ENCODE measurements at places on chromosomes 16 and 17.

DNA sequence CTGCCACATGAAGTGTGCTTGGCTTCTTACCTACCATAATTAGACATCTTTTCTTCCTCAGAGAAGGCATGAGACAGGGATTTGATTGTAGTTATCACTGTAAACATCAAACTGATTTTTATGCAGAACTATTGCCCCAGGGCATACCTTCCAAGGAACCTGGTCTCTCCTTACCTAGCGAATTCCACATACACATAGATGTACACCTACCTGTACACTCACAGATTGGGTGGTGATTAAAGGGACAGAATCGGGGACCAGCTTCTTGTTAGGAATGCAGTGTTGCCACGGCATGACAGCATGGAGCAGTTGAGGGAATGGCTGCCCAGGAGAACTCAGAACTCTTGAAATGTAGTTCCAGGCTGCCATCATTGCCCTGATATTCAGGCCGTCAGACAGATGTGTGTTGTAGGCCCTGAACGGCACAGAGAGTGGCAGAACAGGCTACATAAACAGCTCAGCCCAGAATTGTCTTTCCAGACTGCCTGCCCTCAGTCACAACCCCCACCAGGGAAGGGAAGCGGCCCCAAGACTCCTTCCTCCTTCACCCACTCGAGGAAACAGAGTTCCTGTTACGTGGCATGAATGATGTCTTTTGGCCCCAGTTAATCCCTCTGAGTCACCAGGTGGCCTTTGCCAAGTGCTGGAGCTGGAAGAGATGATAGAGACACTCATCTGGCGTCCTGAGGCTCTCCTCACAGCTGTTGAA is 17.8 kb upstream of the NAGLU start:
- no peak for DNase-seq

DNA sequence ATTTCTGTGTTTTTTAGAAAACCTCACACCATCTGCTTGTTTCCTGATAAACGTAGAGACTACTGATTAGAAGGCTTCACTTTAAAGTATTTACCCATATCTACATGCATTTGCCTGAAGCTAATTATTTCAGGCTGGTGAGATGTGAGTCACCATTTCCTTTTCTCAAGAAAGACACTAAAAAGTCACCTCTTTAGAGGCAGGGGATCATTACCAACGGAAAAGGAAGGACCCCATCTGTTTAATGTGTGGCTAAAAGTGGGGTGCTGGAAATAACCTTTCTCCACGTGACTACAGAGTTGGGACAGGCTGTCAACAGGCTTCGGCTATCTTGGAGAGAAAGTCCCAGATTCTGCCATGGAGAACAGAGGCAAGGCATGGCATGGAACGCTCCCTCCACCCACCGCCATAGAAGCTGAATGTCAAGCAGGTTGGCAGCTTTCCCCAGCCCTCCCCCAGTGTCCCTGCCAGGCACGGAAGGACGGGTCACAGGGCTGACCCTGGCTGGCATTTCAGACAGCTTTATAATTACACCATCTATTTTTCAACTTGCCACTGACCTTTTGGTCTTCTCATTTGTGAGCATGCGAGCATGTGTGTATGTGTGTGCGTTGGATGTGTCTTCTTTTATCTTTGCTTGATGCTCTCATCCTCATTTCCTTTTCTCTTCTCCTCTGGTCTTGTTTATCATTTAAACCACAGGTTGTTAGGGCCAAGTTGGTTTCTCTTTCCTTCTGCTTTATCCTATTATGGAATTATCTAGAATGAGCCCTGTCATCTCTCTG is 157.0 kb downstream of the CPPED1 start:
- DNase-seq: no peak

DNA sequence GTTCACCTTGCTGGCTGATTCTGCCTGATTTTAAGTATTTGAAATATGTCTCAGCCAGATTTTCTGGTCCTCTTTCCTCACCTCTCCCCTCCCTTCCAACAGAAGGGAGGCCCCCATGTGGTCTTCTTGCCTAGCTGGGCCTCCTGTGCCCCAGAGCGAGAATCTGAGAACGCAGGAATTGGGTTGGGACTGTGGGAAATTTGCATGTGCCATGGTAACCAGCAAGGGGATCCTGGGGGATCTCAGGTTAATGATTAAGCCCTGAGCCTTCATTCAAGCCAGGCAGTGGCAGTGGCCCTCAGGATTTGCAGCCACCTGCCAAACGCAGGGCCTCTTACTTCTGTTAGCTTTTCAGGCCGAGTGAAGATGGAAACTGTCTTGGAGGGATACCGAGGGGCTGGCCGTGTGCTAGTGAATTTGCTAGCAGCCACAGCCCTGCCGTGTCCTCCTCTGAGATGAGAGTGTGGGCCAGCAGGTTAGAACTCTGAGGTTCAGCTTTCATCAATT is 40.2 kb downstream of the KSR1 start:
- no peak for DNase-seq

DNA sequence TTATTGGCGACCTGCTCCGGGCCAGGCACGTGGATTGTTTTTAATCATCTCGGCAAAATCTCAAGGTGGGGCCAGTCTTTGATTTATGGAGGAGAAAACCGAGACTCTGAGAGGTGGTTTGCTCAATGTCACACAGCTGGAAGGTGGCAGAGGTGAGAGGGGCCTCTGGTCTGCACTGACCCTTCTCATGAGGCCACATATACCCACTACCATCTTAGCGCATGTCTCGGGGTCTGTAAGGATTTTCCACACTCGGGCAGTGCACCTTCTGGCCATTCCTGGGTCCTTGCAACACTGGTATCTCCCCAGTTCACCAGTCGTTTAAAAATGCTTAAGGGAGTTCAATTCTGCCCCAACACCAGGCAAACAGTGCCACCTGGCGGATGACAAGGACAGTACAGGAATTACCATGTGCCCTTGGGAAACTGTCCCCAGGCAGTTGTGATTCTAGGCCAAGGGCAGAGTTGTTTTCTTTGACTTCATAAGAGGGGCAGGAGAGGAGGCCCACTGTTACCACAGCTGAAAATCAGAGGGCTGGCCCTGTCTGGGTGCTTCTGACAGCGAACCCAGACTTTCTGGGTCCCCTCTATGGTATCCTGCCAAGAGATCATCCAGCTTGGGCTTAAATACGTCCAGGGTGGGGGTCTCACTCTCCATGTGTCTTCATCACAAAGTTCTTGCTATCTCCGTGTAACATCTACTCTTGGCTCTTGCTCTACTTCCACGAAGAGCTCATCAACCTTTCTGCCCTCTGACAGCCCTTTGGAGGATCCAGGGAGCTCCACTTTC is 39.4 kb upstream of the RAI1 start:
- peak; percentile 75 for DNase-seq

DNA sequence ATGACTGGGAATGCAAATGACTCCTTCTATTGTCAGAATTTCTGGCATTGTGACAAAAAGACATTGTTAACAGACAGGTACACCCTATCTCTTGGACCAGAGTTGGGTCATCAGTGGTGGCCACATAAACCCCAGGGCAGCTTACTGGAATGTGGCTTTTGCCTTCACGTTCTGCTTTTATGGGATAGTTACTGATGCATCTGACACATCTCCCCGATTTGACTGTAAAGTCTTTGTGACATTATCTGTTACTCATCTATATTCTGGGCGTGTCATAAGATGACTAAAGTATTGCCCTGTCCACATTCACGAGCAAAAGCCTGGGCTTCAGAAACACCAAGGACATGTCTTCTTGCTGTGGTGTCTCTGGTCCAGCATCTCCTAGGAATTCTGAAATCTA is 18.7 kb upstream of the AQP8 start:
- no peak for DNase-seq

- DNase-seq: no peak
These were observed 132.6 kb downstream of the PITPNC1 start for GRCh38 chr17:67509390-67510287.

DNA sequence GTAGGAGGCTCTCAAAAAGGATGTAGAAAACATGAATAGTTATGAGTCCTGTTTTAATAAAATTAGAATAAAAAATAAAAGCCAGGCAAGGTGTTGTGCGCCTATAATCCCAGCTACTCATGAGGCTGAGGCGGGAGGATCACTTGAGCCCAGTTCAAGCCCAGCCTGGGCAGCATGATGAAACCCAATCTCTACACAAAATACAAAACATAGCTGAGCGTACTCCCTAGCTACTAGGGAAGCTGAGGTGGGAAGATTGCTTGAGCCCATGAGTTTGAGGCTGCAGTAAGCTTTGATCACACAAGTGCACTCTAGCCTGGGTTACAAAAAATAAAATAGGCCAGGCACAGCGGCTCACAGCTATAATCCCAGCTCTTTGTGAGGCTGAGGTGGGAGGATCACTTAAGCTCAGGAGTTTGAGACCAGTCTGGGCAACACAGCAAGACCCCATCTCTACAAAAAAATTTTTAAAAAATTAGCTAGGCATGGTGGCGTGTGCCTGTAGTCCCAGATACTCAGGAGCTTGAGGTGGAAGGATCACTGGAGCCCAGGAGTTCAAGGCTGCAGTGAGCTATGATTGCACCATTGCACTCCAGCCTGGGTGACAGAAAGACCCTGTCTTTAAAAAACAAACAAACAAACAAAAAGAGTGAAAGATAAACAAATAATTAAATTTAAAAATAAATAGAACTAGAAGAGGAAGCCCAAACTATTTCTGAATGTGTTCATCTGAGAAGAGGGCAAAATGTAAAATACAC is 17.2 kb upstream of the PRM1 start:
- no peak for DNase-seq

DNA sequence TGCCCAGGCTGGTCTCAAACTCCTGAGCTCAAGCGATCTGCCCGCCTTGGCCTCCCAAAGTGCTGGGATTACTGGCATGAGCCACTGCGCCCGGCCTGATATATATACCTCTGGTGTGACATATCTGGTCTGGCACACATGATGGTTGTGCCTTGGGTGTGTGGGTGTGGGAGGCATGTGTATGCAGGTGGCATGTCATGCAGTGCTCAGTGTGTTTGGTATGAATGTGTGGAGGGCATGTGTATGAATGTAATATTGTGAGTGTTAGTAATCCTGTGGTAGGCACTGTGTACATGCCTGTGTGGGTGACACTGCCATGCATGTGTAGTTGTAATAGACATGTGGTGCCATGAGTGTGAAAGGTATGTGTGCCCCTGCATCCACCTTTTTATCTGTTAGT is 179.3 kb upstream of the GOT2 start:
- no peak for DNase-seq

GRCh38 chr16:85374571-85374872 is 238.6 kb upstream of the GSE1 start:
- DNase-seq: no peak

- no peak for DNase-seq
These were observed 478.3 kb upstream of the ERCC4 start for GRCh38 chr16:13441675-13442074.

GRCh38 chr16:49621241-49622083 is 234.4 kb downstream of the ZNF423 start:
- DNase-seq: no peak

DNA sequence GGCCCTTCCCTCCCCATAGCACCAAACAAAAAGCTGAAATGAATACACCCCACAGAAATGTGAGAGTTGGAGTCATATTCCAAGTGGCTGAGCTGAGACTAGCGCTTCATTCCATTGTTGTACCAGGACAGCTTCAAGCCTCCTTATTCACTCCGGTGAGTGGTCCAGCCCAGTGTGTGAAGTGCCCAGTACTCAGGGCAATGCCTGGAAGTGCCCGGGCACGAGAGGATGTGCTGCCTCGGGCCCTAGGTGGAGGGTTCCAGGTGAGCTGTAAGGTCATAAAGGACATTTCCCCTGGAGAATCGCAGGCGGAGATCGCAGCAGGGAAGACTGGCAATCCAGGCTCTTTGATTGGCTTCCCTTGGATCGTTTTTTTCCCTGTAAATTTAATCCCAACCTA is 5.4 kb upstream of the CYLD start:
- DNase-seq: no peak

DNA sequence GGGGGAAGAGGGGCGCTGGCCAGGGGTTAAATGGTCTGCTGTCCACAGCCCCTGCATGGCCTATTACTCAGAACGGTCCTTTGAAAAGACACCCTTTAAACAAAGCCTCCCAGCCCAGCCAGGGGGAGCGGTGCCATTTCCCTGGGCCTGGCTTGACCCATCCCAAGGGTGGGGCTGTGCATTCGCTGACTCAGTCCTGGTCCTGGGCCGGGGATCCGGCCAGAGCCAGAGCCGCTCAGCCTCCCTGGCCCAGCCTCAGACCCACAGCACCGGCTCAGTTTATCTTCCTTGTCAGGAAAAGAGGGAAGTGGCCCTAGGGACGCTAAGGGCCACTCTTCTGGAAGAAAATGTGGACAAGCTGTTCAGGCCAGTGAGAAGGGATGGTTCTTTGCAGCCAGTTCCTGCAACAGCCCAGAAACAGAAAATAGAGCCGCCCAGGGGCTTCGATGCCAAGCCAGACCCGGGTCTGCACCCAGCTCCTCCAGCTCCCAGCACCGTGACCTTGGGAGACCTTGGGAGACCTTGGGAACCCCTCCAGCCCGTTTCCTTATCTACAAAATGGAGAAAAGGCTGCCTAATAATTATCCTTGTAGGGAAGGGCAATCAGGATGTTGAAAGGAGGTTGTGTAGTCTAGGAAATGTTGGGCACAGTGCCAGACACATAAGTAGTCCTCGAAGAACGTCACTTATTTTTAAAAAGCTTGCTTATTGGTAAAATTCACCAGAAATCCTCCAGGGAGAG is 82.5 kb downstream of the ZDHHC7 start:
- no peak for DNase-seq

GRCh38 chr17:53736516-53737240 is 86.0 kb upstream of the KIF2B start:
- no peak for DNase-seq

DNA sequence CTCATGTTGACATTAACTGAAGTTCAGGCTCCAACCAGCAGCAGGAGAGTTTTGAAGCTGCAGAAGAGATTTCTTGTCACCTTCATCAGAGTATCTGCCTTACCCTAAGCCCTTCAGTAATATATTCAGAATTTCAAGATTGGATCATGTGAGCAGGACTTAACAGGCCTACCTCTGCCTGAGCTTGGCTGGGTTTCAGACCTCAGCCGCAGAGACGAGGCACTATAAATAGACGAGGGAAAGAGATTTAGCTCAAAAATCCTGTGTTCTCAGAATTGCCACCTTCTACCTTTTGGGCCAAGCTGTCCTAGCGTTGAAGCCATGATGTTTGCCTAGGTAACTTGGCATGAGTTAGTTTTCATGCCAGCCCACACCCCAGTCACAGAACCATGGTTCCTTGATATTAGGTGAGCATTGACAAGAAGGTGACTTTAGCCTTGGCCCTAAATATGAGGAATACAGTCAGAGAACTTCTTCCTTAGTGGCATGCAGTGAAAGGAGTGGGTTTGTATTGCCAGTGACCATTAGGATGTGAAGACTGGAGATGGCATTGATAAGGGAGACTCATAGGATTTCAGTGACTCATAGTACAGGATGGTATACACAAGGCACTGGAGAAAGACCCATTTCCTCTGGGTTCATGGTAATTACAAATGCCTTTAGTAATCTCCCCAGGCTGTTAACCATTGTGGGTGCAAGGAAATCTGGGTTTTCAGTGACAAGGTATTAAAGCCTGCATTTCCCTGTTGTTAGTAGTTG is 224.3 kb downstream of the MSI2 start:
- no peak for DNase-seq

- DNase-seq: no peak
These were observed 9.1 kb downstream of the FOXL1 start for GRCh38 chr16:86587487-86587886.

GRCh38 chr17:73378974-73379470 is 67.2 kb upstream of the CDC42EP4 start:
- DNase-seq: no peak
